ENCODE measurements at places on chromosomes 7 and 10. TPM values are rescaled to one million over a fixed set of nuclear protein-coding genes. Genes with fewer than 3 reads are reported as not detected.

DNA sequence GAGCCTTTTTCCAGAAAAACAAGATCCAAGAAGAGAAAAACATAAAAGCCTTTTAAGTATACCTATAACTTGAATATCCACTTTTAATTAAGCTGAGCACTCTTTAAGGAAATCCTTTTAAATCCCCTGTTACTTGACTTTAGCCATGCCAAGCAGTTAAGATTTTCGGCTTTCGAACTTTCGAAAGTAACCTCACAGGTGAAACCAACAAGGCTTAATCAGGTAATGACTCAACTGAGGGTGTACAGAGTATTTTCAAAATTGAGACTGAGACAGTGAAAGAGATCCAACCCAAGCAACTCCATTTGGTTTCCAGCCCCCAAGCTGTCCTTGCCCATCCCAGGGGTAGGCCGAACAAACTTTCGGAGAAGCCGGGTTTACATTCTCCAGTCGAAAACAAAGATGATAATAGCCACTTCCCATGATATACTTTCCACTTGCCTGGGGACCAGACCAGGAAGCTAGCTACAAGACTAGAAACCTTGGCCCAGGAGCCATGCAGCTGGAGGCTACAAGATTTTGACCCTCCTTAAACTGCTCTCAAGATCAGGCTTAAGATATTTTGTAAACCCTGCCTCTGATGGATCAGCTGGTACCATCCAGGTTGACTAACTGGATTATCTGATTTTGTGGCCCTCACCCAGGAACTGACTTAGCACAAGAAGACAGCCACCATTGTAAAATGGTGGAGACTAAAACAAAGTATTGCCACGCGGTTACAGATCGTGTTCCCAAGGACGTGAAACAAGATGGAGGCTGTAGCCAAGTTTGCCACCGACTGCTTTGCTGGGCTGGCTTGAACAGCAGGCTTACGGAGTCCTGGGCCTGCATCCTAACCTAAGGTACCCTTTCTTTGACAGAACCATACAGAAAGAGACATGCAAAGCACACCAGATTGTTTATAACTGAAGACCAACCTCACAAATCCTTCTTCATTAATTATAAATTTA is 32.3 kb downstream of the C1GALT1 start:
- no peak for DNase-seq

GRCh38 chr10:1966712-1967376 is 229.5 kb upstream of the ADARB2 start:
- no peak for DNase-seq

DNA sequence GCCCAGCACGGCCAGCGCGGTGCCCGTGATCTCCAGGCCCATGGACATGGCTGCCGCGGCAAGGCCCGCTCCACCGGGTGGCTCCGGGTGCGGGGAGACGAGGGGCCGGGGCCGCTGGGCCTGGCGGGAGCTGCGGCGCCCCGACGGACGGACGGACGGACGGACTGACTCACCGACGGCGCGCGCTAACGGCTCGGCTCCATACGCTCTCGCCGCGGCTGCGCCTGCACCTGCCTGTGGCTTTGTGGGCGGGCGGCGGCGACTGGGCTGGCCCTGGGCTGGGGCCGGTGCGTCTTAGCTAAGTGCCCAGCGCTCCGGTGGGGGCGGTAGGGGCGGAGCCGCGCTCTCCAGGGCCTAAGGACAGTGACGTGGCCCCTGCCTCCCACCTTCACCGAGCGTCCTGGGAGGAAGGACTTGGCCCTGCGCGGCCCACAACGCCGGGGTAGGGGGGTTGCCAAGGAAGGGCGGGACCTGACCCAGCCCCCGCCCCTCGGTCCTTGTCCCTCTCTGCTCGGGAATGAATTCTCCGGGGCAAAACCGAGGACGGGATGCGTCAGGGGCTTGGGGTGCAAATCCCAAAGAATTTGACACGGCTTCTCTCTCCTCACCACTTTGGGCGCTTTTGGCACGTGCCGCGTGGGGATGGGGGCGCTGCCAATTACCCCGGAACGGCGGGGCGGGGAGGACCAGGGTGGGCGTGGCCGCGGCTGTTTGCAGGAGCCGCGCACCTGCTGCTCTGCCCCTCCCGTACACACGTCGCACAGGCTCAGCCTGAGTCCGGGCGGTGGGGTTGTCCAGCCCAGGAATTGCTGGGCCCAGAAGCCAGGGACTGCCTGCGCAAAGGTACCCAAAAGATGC is at the start of gene CLDN3:
Gene CLDN3, minus strand, starts transcription at position 269 of the 858 bp plus-strand sequence. Its CDS starts 221 bp downstream, at position 48.
- no peak for DNase-seq

GRCh38 chr7:22945584-22945983 is 68.3 kb downstream of the HYCC1 start:
- DNase-seq: no peak

ZNF800 gene
- total RNA-seq: 19.7 TPM

BICC1 gene
- total RNA-seq: 29.7 TPM

NOD1 gene
- total RNA-seq: 9.2 TPM
